ENCODE measurements at places on chromosomes 12 and 14. TPM values are rescaled to one million over a fixed set of nuclear protein-coding genes. Genes with fewer than 3 reads are reported as not detected.

- H3K27me3 ChIP-seq = no peaks in the 10 kb centered on the region
- peaks cover 21% of the 10 kb centered on the region for H3K36me3 ChIP-seq
- H3K4me3 ChIP-seq = no peak overlapping the region
Observed at GRCh38 chr14:61461808-61462275, 140.5 kb downstream of the PRKCH start.

CCNB1IP1 gene
- total RNA-seq = 28.7 TPM

SLC5A8 gene
- not detected for total RNA-seq

GRCh38 chr12:112166051-112167015 lies 41.0 kb downstream of the TRAFD1 start:
- no peaks in the 10 kb centered on the region for H3K27me3 ChIP-seq
- H3K27ac ChIP-seq = no peak overlapping the region
- no peaks in the 10 kb centered on the region for H3K4me1 ChIP-seq
- DNase-seq = no peak

GRCh38 chr12:130948136-130948535 lies 5.6 kb upstream of the ADGRD1 start:
- DNase-seq = no peak
- peaks cover 2% of the 10 kb centered on the region for H3K27me3 ChIP-seq
- H3K27ac ChIP-seq = no peak overlapping the region
- H3K4me1 ChIP-seq = no peaks in the 10 kb centered on the region
- no peaks in the 10 kb centered on the region for H3K36me3 ChIP-seq

RNASE1 gene
- total RNA-seq = 192 TPM

GPR162 gene
- 1.0 TPM for total RNA-seq

DNA sequence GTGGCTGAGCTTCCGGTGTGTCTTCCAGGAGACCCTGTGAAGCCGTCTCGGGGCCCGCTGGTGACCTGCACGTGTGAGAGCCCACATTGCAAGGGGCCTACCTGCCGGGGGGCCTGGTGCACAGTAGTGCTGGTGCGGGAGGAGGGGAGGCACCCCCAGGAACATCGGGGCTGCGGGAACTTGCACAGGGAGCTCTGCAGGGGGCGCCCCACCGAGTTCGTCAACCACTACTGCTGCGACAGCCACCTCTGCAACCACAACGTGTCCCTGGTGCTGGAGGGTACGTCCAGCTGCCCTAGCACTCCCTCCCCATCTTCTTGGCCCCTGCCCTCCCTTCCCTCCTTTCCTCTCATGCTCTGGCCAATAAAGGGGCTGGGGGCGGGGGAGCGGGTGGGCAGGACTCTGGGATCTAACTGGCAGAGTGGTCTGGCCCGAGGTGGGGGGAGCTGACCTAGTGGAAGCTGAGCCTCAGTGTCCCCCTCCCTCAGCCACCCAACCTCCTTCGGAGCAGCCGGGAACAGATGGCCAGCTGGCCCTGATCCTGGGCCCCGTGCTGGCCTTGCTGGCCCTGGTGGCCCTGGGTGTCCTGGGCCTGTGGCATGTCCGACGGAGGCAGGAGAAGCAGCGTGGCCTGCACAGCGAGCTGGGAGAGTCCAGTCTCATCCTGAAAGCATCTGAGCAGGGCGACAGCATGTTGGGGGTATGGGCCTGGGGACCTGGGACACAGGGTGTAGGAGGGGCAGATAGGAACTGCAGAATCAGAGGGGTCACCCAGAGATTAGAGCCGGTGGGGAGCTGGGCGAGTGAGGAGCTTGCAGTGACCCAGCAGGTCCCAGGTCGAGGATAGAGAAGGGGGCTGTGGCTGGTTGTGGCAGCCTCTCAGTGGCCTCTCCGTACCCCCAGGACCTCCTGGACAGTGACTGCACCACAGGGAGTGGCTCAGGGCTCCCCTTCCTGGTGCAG lies 6.0 kb downstream of the ACVRL1 start:
- H3K4me3 ChIP-seq = peak overlapping the region; percentile 70
- peaks cover 11% of the 10 kb centered on the region for H3K36me3 ChIP-seq
- DNase-seq = no peak
- peaks cover 12% of the 10 kb centered on the region for H3K4me1 ChIP-seq
- H3K27me3 ChIP-seq = no peaks in the 10 kb centered on the region

GRCh38 chr14:50836515-50836914 lies 5.6 kb upstream of the NIN start:
- H3K4me1 ChIP-seq = no peaks in the 10 kb centered on the region
- H3K36me3 ChIP-seq = no peaks in the 10 kb centered on the region
- H3K27ac ChIP-seq = no peak overlapping the region
- no peak for DNase-seq
- no peaks in the 10 kb centered on the region for H3K27me3 ChIP-seq

KRT78 gene
- total RNA-seq = not detected

ACVRL1 gene
- 25.4 TPM for total RNA-seq

- no peaks in the 10 kb centered on the region for H3K27me3 ChIP-seq
- no peaks in the 10 kb centered on the region for H3K36me3 ChIP-seq
- no peaks in the 10 kb centered on the region for H3K4me1 ChIP-seq
- H3K4me3 ChIP-seq = no peak overlapping the region
Observed at GRCh38 chr14:23047751-23048693, 6.0 kb downstream of the PSMB11 start.

WNT1 gene
- not detected for total RNA-seq

DNA sequence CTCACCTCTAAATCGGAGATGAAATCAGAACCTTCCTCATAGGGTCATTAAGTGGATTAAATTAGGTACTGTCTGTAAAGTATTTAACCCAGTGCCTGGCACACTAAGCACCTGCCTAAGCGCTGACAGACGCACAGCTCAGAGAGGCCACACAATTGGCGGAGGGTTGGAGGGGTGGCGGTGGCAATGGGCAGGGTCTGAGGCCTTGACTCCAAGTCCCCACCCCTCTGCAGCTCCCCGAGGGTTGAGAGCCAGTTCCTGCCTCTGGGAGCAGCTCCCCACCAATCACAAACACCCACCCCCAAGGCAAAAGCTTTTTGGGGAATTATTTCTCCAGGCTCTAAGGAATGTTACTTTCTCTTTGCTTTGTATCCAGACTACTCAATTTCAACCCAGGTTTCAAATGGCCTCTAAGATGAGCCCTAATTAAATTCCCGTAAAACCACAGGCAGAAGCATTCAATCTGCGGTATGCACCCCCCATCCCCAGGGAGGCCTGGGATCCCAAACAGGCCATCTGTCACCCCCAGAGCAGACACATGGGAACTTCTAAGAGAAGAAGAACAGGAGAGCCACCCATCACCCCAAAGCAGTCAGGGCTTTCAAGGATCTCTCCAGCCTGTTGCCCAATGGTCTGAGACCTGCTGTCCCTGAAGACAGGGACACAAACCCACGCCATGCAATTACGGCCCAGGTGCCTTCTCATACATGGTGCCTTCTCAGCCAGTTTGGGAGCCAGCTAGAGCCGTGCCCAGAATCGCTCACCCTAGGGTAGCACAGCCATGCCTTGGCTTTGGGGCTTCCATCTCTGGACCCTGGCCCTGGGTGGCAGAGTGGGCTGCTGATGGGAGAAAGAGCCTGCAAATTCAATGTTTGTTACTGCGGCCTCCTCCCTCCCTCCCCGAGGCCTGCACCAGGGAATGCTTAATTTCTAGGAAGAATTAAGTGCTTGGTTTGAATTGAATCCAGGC lies 66.1 kb downstream of the CHGA start:
- no peak overlapping the region for H3K4me3 ChIP-seq
- no peaks in the 10 kb centered on the region for H3K4me1 ChIP-seq
- no peak for DNase-seq
- no peak overlapping the region for H3K27ac ChIP-seq

PRIMA1 gene
- total RNA-seq = 0.77 TPM

DNA sequence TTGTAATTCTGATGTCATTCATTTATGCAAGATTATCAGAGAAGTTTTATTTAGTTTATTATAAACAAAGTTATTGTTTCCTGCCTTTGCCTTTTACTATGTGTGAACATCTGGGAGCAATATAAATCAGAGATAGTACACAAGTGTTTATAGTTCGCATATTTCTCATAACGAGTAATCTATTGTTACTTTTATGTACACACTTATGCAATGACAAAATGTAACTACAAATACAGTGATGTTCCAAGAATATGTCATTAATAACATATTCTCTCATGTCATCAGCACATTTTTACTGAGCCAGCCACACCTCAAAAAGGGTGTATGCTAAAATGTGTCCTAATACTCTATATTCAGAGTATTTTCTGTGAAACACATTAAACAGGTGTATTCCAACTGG lies 243.2 kb downstream of the ALX1 start:
- no peak overlapping the region for H3K4me3 ChIP-seq
- no peak overlapping the region for H3K27ac ChIP-seq
- H3K27me3 ChIP-seq = no peaks in the 10 kb centered on the region
- no peak for DNase-seq
- H3K4me1 ChIP-seq = no peaks in the 10 kb centered on the region
- H3K36me3 ChIP-seq = no peaks in the 10 kb centered on the region

GRCh38 chr12:100348657-100349454 lies 8.0 kb upstream of the SLC17A8 start:
- H3K27me3 ChIP-seq = no peaks in the 10 kb centered on the region
- H3K36me3 ChIP-seq = no peaks in the 10 kb centered on the region
- H3K27ac ChIP-seq = no peak overlapping the region
- no peak overlapping the region for H3K4me3 ChIP-seq

GSC gene
- 0.94 TPM for total RNA-seq
